ENCODE measurements at places on chromosomes 12 and 14. TPM values are rescaled to one million over a fixed set of nuclear protein-coding genes. Genes with fewer than 3 reads are reported as not detected.

The DPY19L2 gene
- 0.73 TPM for total RNA-seq

The INHBC gene
- 0.10 TPM for total RNA-seq

The EPYC gene
- not detected for total RNA-seq

The ACSS3 gene
- not detected for total RNA-seq

The PLCZ1 gene
- total RNA-seq: not detected

The GPRC5D gene
- 0.44 TPM for total RNA-seq

The PYGL gene
- total RNA-seq: not detected

The HHIPL1 gene
- not detected for total RNA-seq

The MYRFL gene
- not detected for total RNA-seq

The LBHD2 gene
- not detected for total RNA-seq

The POU6F1 gene
- 20.3 TPM for total RNA-seq

The SLC25A47 gene
- total RNA-seq: not detected

The ABCC9 gene
- not detected for total RNA-seq

The SOCS2 gene
- total RNA-seq: 2.3 TPM

The TAS2R42 gene
- total RNA-seq: not detected

DNA sequence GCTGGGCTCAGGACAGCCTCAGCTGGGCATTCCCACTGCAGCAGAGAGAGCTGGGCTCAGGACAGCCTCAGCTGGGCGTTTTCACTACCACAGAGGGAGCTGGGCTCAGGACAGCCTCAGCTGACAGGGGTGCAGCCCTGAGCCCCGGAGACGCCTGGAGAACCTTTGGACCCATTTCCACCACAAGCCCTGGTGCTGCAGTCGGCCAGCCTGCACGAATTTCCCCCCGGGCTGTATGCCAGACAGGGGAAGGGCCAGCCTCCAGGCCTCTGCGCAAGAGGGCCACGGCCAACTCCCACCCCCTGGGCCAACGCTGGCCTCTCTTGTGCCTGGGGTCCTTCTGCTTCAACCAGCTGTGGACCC, 2.6 kb upstream of the C14orf180 start:
- no peak for DNase-seq
- H3K4me3 ChIP-seq: no peak overlapping the region
- H3K27ac ChIP-seq: no peak overlapping the region
- no peaks in the 10 kb centered on the region for H3K27me3 ChIP-seq
- H3K36me3 ChIP-seq: no peaks in the 10 kb centered on the region

- DNase-seq: no peak
- no peaks in the 10 kb centered on the region for H3K4me1 ChIP-seq
- H3K27me3 ChIP-seq: no peaks in the 10 kb centered on the region
- no peak overlapping the region for H3K4me3 ChIP-seq
- no peaks in the 10 kb centered on the region for H3K36me3 ChIP-seq
- no peak overlapping the region for H3K27ac ChIP-seq
Measured at GRCh38 chr12:80359703-80360102, 84.3 kb upstream of the PTPRQ start.

- H3K36me3 ChIP-seq: no peaks in the 10 kb centered on the region
- no peak for DNase-seq
- H3K4me1 ChIP-seq: peaks cover 23% of the 10 kb centered on the region
- peak overlapping the region; percentile 78 for H3K27ac ChIP-seq
- no peaks in the 10 kb centered on the region for H3K27me3 ChIP-seq
- H3K4me3 ChIP-seq: peak overlapping the region; percentile 3
Measured at GRCh38 chr14:22448905-22449599, 140.0 kb downstream of the DAD1 start.

- H3K27me3 ChIP-seq: no peaks in the 10 kb centered on the region
- H3K4me1 ChIP-seq: peaks cover 76% of the 10 kb centered on the region
- peaks cover 6% of the 10 kb centered on the region for H3K36me3 ChIP-seq
- peak overlapping the region; percentile 47 for H3K27ac ChIP-seq
- DNase-seq: no peak
Measured at GRCh38 chr12:50620978-50621360, 116.2 kb downstream of the DIP2B start.

DNA sequence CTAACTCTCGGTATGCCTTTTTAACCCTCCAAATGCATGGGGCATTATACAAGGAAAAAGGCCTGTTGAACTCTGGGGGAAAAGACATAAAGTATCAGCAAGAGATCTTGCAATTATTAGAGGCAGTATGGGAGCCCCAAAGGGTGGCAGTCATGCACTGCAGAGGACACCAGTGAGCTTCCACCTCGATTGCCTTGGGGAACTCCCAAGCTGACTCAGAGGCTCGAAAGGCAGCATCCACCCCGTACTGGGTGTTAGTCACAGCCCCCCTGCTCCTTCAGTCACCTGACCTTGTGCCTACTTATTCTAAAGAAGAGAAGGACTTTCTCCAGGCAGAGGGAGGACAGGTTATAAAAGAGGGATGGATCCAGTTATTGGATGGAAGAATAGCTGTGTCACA, 781.4 kb upstream of the TMEM132C start:
- no peaks in the 10 kb centered on the region for H3K4me1 ChIP-seq
- DNase-seq: no peak
- no peak overlapping the region for H3K27ac ChIP-seq
- H3K36me3 ChIP-seq: no peaks in the 10 kb centered on the region

DNA sequence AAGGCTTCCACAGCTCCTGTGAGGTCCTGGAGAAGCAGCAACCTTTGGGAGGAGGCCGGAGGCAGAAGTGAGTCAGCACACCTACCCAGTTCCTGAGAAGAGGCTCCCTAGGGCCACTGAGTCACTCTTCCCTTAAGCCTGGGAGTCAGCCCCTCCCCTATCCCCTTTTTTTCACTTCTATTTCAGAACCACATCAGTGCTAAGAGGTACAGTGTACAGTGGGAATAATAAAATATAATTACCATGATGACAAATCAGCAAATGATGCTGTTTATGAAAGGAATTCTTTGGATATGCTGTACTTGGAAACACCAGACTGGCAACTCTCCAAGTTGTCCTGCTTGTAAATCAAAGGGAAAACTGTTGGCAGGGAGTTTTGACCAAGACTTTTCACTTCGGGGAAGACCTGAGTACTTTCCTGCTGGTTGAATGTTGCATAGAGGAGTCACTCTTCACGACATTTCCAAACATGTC, 7.8 kb upstream of the TBPL2 start:
- no peaks in the 10 kb centered on the region for H3K4me1 ChIP-seq
- no peak for DNase-seq
- no peaks in the 10 kb centered on the region for H3K27me3 ChIP-seq
- H3K36me3 ChIP-seq: no peaks in the 10 kb centered on the region
- H3K4me3 ChIP-seq: no peak overlapping the region

DNA sequence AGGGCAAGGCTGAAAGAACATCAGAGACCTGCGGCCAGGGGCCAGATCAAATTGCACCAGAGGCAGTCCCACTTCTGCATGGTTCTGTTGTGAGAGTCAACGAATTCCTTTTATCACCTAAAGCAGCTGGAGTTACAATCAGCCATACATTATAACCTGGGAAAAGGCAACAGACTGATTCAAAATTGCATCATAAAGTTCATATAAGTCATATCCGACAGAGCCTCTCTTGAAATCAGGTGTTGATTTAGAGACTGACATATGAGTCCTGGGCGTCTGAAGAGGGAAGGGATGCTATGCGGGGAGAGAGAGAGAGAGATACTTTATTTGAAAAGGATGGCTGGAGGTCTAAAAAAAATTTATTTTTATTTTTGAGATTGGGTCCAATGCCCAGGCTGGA, 89.4 kb downstream of the EFCAB11 start:
- no peak for DNase-seq
- no peaks in the 10 kb centered on the region for H3K4me1 ChIP-seq
- no peak overlapping the region for H3K4me3 ChIP-seq
- H3K27me3 ChIP-seq: no peaks in the 10 kb centered on the region

DNA sequence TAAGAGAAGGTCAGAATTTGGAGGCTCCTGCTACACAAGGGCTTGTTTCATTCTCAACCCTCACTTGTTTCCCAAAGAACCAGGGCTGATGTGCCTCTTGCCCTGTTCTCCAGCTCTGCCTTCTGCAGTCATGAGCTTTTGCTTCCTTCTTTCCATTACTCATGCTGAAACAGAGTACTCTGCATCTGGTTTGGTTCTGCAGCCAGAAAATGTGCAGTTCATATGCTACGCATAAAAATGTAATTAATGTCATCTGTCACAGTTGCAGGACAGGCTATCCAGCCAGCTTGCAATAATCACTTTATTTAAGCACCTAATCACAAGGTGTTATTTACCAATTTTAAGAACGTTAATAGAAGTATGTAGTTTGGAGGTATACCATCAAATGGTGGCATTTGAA, 150.2 kb downstream of the SRGAP1 start:
- no peaks in the 10 kb centered on the region for H3K36me3 ChIP-seq
- no peak overlapping the region for H3K27ac ChIP-seq
- DNase-seq: no peak
- no peak overlapping the region for H3K4me3 ChIP-seq

- H3K36me3 ChIP-seq: peaks cover 55% of the 10 kb centered on the region
- H3K27ac ChIP-seq: peak overlapping the region; percentile 88
- peaks cover 64% of the 10 kb centered on the region for H3K4me1 ChIP-seq
- DNase-seq: no peak
Measured at GRCh38 chr12:121794534-121795033, 1.1 kb upstream of the RHOF start.

DNA sequence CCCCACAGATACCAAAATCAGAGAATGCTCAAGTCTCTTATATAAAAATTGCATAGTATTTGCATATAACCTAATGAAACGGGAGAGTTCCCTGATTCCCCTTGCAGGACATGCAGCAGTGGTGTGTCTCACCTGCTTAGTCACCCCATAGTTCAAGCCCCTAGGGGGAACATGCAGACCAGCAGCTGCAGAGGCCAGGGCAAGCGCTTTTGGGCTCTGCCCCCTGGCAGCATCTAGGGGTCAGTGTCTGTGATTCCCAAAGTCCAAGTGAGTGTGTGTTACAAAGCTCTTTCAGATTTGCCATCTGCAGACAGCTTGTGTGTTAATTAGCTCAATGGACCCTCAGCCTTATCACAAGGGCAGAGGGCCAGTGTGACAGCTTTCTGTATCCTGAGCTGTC, 110.1 kb downstream of the DNAI7 start:
- peaks cover 86% of the 10 kb centered on the region for H3K36me3 ChIP-seq
- H3K27ac ChIP-seq: no peak overlapping the region
- H3K27me3 ChIP-seq: no peaks in the 10 kb centered on the region
- peaks cover 30% of the 10 kb centered on the region for H3K4me1 ChIP-seq

GRCh38 chr14:68661226-68662225, 131.3 kb downstream of the ZFP36L1 start:
- no peaks in the 10 kb centered on the region for H3K27me3 ChIP-seq
- no peak overlapping the region for H3K27ac ChIP-seq
- H3K4me1 ChIP-seq: peaks cover 45% of the 10 kb centered on the region
- no peaks in the 10 kb centered on the region for H3K36me3 ChIP-seq
- no peak for DNase-seq

DNA sequence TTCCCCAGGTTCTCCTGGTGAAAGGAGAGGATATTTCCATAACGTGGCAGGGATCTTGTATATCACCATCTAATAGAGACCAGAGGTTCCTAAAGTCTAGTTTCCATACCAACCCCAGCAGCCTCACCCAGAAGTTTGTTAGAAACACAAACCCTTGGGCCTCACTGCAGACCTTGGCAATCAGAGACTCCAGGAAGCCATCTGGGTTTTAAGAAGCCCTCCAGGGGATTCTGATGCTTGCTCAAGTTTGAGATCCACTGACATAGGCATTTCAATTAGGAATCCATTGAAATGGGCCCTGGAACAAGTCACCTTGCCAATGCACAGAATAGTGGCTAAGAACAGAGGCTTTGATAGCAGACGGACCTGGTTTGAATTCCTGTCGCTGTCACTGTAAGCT, 2.2 kb upstream of the CMKLR1 start:
- no peak overlapping the region for H3K27ac ChIP-seq
- no peaks in the 10 kb centered on the region for H3K4me1 ChIP-seq
- H3K36me3 ChIP-seq: no peaks in the 10 kb centered on the region
- DNase-seq: no peak
- peaks cover 29% of the 10 kb centered on the region for H3K27me3 ChIP-seq

DNA sequence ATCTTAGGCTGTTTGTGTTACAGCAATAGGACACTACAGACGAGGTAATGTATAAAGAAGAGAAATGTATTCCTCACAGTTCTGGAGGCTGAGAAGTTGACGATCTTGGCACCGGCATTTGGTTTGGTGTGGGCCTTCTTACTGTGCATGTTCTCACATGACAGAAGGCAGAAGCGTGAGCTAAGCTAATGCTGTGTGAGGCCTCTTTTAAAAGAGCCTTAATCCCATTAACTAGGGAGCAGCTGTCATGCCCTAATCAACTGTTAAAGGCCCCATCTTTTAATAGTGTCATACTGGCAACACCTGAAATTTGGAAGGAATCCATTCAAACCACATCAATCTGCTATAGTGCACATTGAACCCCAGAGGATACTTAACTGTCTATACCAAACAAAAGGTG, 992.9 kb downstream of the GALC start:
- no peaks in the 10 kb centered on the region for H3K36me3 ChIP-seq
- no peak overlapping the region for H3K4me3 ChIP-seq
- DNase-seq: no peak
- no peaks in the 10 kb centered on the region for H3K4me1 ChIP-seq

DNA sequence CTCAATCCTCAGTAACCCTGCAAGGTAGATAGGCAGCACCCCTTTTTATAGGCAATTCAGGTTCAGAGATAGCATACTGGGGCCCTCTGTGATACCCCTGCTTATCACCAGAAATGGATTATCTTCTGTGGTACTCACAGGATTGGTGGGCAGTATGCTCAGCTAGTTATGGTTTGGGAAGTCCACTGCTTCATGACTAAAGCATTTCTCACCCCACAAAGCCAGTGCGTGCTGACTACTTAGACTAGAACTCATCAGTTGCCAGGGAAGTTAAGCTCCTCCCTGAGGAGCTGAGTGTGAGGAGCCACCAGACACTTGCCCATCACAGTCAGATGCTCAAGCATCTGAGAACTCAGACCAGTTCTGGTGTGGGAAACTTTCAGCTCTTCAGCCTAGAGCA, 76.3 kb downstream of the SCAF11 start:
- H3K4me1 ChIP-seq: peaks cover 25% of the 10 kb centered on the region
- no peak for DNase-seq
- no peak overlapping the region for H3K4me3 ChIP-seq
- H3K27ac ChIP-seq: peak overlapping the region; percentile 24
- no peaks in the 10 kb centered on the region for H3K27me3 ChIP-seq

- DNase-seq: no peak
- H3K4me1 ChIP-seq: peaks cover 47% of the 10 kb centered on the region
- H3K27ac ChIP-seq: no peak overlapping the region
- H3K27me3 ChIP-seq: no peaks in the 10 kb centered on the region
Measured at GRCh38 chr12:122825773-122826724, 9.2 kb upstream of the HIP1R start.

DNA sequence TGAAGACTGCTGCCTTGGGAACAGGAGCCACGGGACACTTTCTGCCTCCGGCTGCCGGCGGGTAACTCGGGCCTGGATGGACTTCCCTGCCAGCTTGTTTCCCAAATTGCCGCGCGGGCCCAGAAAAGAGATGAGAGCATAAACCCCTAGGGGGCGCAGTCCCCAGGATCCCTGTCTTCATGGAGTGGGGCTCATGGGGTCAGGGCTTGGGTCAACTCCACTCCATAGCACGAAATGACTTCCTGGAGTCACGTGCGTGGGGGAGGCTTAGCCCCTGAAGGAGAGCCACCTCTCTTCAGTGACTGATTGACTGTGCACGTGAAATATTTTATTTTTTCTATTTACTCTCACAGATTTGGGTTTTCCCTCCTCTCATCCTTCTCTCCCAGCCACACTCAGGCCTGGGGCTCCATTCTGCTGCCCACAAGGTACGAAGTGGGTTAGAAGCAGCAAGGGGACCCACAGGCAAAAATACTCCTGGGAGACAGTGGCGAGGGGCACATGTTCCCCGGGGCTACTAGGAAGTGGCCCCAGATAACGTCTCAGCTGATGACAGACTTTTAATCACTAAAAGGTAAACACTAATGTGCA, 10.0 kb downstream of the PGF start:
- peaks cover 41% of the 10 kb centered on the region for H3K4me1 ChIP-seq
- no peak for DNase-seq
- no peak overlapping the region for H3K4me3 ChIP-seq

Measured in activated B cell treated with CpG ODN at 0.5 μM for 24 hours (primary cell).